ENCODE measurements at places on chromosomes 1 and 21.

GRCh38 chr1:89361681-89362080 is 2.2 kb upstream of the GBP6 start:
- no peak for DNase-seq

DNA sequence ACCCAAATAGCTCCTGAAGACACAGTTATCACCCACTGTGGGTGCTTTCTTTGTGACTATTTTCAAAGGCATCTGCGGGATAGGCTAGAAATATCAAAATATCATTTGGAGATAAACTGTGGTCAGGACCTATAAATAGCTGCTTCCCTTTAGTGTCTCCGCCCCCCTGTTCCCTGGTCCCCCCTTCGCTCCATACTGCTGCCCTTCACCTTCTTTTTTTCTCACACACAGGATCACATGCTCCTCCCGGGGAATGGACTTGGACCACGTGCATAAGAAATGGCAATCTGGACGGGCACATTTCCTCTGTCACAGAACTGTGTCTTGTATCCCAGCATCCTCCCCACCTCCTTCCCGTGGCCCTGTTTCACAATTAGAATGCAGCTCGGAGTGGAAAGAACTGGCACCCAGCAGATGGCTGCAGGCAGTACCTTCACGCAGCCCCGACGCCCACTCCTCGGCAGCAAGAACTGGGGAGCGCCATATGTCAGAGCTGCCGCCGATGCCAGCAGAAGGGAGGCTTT is 68.8 kb upstream of the SSX2IP start:
- no peak for DNase-seq

- DNase-seq = no peak
Observed at GRCh38 chr1:202112859-202113689, 9.6 kb upstream of the GPR37L1 start.

DNA sequence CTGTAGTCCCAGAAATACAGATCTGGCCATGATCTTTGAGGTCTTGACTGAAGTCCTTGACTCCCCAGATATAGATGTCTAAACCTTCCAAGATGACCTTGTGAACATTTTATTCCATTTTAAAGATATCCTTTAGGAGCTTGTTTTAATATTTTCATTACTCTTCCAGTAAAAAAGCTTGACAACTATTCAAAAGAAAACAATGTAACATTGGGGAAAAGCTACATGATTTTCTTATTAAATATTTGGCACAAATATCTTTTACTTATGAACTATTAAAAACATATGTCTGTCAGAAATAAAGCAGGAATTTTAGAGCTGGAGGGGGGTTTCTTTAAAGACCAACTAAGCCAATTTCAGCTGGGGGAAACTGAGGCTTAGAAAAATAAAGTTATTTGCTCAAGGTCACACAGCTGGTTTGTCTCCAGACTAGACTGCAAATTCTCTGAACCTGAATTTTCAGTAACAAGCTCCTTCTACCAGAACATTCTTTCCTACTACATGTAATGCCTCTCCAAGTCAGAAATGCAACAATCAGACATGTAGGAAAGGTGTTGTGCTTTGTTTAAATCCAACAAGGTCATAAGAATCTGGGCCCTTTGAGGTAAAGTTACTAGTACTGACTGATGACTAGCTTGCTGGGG is 67.0 kb upstream of the PTCH2 start:
- DNase-seq = no peak

GRCh38 chr1:58931024-58931423 is 147.2 kb upstream of the JUN start:
- no peak for DNase-seq

GRCh38 chr1:83033682-83034081 is 965.2 kb downstream of the TTLL7 start:
- DNase-seq = no peak

- no peak for DNase-seq
Observed at GRCh38 chr1:19472174-19472573, 13.2 kb downstream of the CAPZB start.

DNA sequence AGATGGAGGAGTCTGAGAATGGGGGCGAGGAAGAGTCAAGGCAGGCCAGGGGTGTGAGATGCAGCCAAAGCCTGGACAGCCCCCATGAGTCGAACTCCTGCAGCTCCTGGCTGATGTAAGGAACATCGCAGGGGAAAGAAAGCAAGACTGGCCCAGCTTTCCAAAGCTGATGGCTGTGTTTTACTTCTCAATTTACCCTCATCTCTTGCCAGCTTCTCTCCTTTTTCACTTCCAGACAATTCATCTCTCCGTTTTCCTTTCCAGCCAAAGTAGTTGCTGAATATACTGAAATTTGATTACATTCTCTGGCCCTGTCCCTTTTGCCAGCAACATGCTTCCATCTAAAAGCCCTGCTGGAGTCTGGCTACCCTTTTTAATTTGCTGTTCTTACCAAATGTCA is 40.0 kb upstream of the UBE2U start:
- no peak for DNase-seq

- peak; percentile 44 for DNase-seq
Observed at GRCh38 chr1:35319988-35320713, 51.6 kb downstream of the ZMYM4 start.

- no peak for DNase-seq
Observed at GRCh38 chr1:60280819-60281218, 207.2 kb upstream of the C1orf87 start.

DNA sequence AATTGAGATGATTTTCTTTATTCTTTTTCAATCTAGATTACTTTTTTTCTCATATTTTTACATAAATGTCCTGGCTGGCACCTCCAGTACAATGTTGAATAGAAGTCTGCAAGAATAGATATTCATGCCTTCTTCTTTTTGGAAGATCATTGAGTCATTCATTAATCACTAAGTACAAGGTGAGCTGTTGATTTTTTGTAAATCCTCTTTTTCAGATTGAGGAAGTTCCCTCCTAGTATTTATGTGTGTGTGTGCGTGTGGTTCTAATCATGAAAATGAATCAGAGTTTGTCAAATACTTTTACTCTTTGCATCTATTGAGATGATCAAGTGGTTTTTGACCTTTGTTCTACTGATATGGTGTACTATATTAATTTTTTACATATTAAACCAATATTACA is 859.3 kb downstream of the KCNT2 start:
- DNase-seq = no peak

DNA sequence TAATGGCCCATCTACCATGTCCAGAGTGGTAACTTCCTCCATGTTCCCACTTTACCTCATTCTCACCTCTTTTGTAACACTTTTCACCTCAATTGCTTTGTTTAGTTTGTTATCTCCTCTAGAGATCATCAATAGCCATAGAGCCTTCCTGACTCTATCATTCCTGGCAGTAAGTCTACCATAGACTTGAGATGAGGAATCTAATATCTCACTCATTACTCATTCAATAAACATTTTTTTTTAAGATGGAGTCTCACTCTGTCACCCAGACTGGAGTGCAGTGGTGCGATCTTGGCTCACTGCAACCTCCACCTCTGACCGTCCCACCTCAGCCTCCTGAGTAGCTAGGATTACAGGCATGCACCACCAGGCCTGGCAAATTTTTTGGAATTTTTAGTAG is 7.1 kb downstream of the NMNAT2 start:
- DNase-seq = no peak

- DNase-seq = no peak
Observed at GRCh38 chr1:212106286-212106792, 70.8 kb downstream of the DTL start.

GRCh38 chr1:98459486-98459870 is 202.0 kb upstream of the SNX7 start:
- DNase-seq = no peak

DNA sequence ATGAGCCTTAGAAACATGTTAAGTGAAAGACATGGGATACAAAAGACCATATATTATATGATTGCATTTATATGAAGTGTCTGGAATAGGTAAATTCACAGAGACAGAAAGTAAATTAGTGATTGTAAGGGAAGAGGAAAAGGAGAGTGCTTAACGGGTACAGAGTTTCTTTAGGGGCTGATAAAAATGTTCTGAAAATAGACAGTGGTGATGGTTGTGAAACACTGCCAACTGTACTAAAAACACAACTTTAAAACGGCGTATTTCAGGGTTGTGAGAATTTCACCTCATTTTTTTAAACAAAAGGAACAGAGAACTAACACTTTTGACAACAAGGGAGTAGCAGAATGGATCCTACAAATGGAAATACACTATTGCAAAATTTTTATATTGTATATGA is 13.4 kb downstream of the COP1 start:
- no peak for DNase-seq

- DNase-seq = no peak
Observed at GRCh38 chr1:153860285-153860684, 62.5 kb downstream of the GATAD2B start.

GRCh38 chr1:160169553-160170399 is 18.4 kb downstream of the ATP1A4 start:
- DNase-seq = no peak

GRCh38 chr1:189563784-189564183 is 913.9 kb downstream of the BRINP3 start:
- DNase-seq = no peak

- no peak for DNase-seq
Observed at GRCh38 chr1:218339267-218339831, 5.8 kb upstream of the TGFB2 start.

DNA sequence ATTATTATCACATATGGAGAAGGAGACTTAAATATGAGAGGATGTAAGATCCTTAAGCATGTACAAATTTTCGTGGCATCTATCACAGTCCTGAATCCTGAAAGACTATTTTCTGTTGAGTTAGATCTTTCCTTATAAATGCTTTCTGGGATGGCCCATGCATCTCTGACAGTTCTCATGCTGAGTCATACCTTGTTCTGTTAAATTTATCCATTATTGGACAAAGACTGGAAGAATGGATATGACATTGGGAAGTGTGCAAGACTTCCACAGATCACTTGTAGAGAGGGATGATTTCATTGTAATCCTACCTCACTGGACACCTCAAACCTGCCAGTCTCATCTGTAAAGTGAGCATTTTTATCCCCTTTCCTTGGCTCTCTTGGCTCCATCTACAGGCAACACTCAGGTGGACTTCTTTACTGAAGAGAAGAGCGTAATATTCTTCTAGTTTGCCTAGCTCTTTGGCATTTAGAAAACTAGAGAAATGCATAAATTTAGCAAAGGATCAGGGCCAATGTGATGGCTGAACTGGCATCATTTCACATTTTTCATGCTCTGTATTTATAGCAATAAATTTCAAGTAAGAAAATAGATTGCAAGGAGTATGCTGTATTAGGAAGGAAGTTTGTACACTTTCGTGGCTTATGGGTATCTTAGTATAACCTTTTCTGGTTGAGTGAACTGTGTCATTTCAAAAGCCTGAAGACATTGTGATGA is 128.2 kb downstream of the NFIA start:
- DNase-seq = no peak

DNA sequence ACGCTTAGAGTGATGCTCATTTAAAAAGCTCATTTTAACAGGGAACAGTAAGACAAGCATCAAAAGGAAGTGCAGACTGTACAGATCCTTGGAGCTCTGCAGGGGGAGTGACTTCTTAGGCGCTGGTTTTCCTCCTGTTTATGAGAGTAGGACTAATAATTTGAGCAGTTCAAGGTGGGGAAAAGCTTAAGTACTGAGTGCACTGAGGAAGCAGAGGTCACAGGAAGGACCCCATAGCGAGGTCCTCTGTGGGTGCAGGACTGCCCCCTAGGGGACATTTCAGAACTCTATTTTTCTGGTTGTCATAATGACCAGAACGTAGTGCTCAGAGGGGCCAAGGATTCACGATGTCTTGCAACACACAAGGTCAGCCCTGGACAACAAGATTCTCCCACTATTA is 112.1 kb downstream of the HLCS start:
- no peak for DNase-seq

- no peak for DNase-seq
Observed at GRCh38 chr1:104765085-104765484, 1015.4 kb downstream of the AMY1C start.

GRCh38 chr1:3740042-3740441 is 12.2 kb upstream of the CCDC27 start:
- DNase-seq = no peak

DNA sequence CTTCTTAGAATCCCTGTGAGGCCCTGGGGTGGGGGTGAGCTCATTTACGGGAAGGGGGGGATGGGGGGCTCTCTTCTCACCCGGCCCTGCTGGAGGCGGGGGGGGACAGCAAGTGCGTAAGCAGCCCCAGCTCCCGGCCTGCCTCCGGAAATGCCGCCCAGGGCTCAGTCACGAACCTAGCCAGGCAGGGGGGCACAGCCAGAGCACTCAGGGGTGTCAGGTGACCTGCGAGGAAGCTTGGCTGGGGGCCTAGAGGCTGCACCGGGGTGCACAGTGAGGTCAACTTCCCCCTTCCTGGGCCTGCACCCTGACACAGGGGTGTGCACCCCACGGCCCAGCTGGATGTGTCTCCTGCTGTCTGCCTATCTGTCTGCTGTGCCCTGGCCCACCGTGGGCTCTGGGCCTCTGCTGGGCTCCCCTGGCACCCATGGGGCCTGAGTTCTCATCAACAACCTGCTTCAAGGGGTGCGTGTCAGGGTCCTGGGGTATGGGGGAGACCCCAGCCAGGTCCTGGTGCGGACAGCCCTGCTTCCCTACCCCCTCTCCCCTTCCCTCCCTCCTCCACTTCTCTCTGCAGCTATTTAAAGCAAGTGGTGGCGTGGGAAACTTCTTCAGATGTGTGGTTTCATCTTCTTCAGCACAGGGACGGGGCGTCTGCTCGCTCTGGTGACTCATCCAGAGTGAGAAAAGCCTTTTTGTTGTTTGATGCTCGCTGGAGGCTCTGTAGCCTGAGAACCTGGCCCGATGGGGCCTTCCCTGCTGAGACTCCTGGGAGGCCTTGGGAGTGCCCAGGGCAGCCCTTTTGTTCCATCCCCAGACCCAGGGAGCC is 92.5 kb upstream of the RUNX3 start:
- DNase-seq = peak; percentile 88

DNA sequence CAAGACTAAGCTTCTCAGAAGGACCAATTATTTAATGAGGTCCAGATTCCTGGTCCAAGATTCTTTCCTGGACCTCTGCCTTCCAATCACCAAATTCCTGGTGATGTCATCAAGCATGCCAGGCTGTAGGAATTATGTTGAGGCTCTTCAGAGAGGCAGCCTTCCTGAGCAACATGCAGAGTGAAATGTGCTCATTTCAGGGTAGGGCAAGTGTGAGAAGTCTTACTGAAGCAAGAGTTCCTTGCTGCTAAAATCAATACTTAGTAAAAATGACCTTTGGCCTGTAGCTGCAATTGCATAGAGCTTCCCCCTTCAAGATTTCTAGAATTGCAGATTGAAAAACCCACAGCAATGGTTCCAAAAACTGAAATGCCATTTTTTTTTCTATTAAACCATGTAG is 31.7 kb upstream of the BCAR3 start:
- DNase-seq = no peak

DNA sequence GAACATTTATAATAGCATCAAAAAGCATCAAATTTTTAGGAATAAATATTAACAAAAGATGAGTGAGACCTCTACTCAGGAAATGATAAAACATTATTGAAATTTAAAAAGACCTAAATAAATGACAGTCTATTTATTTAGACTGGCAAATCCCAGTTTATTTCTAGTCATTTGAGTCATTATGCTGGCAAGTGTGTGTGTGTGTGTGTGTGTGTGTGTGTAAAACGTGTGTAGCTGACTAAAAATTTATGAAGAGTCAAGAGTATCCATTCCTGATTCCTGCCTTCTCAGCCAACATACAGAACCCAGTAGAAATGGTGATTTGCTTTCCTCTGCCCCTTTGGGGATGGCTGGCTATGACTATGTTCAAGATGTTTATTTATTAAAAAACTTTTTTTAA is 46.2 kb downstream of the OSBPL9 start:
- no peak for DNase-seq
